ENCODE measurements at places on chromosomes 6 and 20.

- no peak for DNase-seq
Observed at GRCh38 chr20:53795170-53795569, 201.5 kb upstream of the ZNF217 start.

DNA sequence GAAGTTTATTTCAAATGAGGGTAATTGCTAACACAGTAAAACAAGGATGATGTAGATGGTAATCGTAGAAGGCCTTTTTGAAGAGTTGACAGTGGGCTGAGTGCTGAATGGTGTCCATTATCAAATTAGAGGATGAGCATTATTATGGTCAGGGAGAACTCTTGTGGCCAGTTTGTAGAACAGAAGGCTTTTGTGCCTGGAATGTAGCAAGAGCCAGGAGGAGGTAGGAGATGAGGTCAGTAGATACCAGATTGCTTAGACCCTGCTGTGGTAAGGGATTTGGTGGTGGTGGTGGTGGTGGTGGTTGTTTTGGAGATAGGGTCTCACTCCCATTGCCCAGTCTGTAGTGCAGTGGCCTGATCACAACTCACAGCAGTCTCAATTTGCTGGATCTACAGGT lies 6.2 kb downstream of the CSE1L start:
- no peak for DNase-seq

DNA sequence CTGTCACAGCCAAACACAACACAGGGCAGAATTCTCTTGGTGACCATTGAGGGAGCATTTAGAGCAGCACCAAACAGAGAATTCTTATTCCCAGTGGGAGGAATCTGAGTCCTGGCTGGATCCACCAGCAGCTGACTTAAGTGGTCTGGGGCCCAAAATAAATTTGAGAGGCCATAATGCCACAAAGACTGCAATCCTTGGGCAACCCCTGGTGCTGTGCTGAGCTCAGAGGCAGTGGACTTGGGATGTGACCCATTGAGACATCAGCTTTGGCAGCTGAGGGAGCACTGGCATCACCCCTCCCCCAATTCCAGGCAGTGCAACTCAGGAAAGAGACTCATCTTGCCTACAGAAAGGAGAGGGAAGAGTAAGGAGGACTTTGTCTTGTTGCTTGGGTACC lies 48.6 kb upstream of the THBS2 start:
- DNase-seq = no peak

- no peak for DNase-seq
Observed at GRCh38 chr6:110530671-110531070, 54.3 kb upstream of the SLC22A16 start.

DNA sequence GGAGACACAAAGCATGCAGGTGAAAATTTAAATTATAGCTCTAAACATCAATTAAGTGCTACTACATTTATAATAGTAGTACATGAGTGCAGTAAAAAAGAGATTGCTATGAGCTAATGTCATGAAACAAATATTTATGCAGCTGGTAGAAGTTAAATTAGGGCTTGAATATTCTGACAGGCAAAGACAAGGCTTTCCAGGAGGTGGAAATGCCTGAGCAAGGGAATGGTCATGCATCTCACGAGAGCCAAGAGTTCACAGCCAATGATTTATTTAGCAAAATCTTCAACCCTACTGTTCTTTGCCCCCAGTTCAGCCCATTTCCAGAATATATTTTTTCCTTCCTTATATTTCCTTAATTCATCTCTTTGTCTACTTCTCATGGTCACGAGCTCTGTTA lies 128.9 kb downstream of the HIVEP2 start:
- no peak for DNase-seq

GRCh38 chr6:133724726-133725125 lies 164.2 kb upstream of the TCF21 start:
- no peak for DNase-seq

GRCh38 chr6:11710311-11710761 lies 68.3 kb downstream of the ADTRP start:
- DNase-seq = peak; percentile 47

- DNase-seq = no peak
Observed at GRCh38 chr20:40673442-40673841, 15.6 kb downstream of the MAFB start.

- DNase-seq = no peak
Observed at GRCh38 chr6:141033101-141033500, 1099.6 kb upstream of the GJE1 start.

DNA sequence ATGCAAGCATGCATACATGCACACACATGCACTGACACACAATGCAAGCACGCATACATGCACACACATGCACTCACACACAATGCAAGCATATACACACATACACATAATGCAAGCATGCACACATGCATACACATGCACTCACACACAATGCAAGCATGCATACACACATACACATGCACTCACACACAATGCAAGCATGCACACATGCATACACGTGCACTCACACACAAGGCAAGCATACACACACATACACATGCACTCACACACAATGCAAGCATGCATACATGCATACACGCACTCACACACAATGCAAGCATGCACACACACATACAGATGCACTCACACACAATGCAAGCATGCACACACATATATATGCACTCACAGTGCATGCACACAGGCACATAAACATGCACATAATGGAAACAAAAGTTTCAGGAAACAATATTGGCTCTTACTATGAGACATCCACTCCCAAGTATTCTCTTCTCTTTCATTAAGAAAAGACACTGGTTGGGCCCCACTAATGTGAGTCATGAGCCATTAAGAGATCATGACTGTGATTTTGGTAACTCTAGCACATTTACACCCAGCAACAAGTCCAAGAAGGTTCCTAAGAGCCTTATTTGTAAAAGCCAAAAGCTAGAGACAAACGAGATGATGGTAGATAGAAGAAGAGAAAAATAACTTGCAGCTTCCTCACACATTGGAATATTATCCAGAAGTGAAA lies 22.2 kb downstream of the APCDD1L start:
- DNase-seq = no peak

DNA sequence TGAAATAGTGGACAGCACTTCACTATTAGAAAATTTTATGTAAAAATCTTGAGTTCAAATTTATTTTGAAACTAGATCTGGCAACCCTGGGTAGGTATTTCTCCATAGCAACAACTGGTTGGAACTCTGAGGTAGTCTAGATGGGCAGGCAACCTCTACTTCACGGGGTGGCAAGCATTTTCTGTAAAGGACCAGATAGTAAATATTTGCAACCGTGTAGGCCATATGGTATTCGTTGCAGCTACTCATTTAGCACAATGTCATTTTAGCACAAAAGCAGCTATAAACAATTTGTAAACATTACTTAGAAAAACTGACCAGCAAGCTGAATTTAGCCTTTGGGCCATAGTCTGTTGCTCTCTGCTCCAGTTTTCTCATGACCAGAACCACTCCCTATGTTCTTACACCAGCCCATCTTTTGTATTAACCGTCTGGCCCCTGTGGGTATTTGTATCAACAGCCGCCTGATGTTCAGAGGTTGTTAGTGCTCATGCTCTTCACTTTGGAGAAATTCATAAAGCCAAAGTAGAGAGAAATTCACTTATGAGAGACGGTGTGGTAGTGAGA lies 29.2 kb downstream of the LGSN start:
- DNase-seq = no peak

DNA sequence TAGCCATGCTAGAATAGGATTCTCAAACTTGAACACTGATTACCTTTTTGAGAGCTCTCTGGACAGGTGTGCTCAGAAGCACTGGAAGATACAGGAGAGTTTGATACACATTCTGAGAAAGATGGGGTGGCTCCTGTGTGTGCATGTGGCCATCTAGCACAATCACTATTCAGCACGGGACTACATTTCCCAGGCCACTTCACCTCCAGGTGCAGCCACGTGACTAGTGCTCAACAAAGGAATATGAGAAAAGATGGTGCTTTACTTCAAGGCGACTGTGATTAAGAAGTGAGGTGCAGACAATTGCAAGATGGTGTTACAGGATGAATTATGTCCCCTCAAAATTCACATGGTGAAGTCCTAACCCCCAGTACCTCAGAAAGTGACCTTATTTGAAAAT lies 103.8 kb downstream of the BACH2 start:
- DNase-seq = no peak

GRCh38 chr6:49462071-49462470 lies 982 bp downstream of the MMUT start:
- no peak for DNase-seq

- no peak for DNase-seq
Observed at GRCh38 chr6:111626441-111626840, 20.8 kb upstream of the TRAF3IP2 start.

- no peak for DNase-seq
Observed at GRCh38 chr6:108655806-108656651, 95.3 kb downstream of the FOXO3 start.

DNA sequence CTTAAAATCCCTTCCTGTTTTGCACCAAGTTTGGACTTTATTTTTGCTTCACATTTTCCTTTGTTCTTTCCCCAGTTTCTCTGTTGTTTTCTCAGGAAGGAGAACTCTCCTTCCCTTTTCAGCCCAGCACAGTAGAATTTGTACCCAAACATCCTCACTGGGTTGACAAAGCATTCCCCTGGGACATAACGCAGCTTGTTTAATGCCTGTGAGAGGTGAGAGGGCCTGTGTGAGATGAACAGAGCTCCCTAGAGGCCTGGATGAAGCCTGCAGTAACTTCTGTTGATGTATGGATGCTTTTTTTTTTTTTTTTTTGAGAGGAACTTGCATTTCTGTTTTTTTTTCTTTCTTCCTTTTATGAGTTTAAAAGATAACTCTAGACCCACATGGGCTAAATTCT lies 104.9 kb upstream of the SLC22A23 start:
- no peak for DNase-seq

DNA sequence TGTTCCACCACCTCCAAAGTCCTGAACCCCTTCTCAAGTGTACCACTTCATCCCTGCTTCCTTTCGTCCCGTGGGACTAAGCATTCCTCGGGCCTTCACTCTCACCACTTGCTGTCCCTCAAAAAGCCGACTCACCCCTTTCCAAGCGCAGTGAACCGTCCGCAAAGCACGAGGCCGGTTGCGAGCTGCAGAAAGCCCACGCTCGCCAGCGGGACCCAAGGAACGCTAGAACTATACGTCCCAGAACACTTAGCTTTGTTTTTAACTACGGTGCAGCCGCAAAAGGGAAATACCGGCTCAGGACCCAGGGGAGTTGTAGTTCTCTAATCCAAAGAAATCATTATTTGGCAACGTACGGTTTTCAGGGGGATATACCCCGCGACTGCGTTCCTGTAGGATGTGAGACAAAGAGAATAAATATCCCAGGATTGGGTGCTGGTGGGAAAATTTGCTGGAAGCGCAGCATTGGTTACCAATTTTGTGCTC lies 416 bp upstream of the POLR1H start:
- DNase-seq = no peak

Measured in CD4-positive, alpha-beta T cell (primary cell).